ENCODE measurements at places on chromosomes 16 and 17.

DNA sequence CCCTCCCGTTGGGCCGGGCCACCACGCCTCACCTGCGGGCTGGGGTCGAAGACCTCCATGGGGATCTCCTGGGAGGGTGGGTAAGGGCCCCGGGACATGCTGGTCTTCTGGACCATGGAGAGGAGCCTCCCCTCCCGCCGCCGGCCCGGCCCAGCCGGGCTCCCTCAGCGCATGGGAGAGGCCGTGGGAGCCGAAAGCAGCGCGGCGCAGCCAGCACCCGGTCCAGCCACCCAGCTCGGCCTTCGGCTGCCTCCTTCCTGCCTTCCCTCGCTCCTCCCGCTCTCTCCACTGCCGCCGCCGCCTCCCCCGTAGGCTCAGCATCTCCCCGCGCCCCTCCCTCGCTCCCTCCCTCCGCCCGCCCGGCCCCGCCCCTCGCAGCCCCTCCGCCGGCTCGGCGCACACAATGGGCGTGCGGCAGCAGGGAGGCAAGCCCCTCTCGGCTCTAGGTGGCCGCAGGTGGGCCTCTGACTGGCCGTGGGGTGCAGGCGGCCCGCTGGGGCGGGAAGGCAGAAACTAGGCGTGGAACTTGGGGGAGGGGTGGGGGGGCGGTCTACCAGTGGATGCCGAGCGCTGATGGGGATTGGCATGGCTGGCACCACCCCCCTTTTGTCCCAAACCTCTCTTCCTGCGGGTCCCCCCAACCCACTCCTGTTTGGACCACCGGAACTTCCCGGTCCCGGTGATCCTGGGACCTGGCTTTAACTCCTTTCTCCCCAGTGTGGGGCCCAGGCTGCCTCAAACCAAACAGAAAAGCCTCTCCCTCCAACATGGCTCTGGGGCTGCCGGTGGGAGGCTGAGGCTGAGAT, at the start of gene CACNB1:
TSS of gene CACNB1 (minus strand) at position 290 of the 806 bp plus-strand sequence. CDS start at position 116, 174 bp downstream.
- peak; percentile 82 for DNase-seq

DNA sequence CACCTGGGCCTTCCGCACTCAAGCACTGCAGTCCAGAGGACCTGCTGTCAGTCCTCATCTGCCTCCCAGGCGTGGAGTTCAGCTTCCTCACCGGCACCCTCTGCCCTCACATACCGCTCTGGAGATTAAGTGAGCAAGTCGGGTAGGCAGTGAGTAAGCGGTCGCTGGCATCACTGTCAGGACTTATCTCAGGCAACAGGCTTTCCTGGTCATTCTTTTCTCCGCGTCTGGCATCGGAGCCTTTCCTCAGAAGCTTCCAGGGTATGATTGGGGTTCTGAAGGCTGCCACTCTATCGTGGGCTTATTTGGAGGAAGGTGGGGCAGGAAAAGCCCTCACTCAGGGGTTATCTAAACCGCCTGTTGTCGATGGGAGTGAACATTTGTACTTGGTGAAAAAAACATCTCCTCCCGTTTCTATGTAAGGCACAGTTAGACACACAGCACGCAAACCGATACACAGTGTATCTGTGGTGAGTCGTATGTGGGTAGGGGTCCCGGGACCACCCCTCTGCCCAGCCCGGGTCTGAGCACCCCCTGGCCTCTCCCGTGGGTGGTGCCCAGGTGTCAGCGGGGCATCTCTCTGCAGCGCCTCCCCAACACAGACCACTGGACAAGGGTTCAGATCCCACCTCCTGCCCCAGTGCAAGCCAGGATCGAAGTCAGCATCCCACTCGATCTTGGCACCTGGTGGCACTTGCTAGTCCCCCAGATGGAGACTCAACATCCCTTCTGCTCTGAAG, 92.5 kb upstream of the PLCG2 start:
- no peak for DNase-seq

DNA sequence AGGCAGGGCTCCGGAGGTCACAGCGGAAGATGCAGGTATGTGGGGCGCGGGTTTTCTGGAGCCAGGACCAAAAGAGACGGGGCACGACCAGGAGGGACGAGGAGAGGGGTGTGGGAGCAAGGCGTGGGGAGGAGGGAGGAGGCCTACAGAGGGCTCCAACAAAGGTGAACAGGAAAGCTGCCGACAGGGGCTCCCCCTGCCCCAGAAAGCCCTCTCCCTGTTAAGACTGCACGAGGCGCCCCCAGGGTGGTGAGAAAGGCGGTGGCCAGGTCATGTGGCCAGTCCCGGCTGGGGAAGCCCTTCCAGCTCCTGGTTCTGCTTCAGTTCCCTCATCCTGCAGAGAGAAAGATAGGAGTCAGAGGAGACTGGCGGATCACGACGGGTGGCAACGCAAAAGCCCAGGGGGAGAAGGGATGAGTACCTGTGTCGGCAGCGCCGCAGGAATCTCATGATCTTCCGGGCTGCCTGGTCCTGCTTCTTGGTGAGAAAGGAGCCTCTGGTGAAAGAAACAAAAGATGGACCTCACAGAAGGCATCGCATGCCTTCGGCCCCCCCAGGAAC, 949 bp upstream of the SPAG7 start:
- peak; percentile 60 for DNase-seq

DNA sequence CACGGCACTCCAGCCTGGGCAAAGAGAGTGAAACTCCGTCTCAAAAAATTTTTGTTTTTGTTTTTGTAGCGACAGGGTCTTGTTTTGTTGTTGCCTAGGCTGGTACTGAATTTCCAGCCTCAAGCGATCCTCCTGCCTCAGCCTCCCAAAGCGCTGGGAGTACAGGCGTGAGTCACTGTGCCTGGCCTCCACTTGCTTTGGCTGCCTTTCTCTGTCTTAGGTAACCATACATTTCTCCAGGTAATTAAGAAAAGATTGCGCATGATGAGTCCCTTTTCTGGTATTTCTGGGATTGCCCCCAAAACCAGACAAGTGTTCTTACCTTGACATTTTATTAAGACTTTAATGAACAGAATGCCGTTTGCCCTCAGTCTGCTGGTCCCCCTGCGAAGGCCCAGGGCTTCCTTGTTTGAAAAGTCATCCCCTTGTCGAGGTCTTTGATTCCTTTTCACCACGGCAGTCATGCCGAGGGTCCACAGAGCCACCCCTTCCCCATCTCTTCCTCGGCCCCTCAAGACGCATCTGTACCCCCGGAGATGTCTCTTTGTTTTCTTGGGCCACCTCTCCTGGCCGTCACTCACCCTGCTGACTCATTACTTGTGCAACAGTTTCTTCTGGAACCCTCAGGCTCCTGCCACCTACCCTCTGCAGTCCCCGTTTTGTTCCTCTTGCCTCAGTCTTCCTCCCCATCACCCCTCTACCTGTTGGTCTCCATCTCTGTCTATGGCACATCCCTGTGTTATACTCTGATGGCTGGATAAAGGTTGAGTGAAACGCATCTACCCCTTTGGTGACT, 151.0 kb downstream of the SEC14L1 start:
- DNase-seq: no peak

DNA sequence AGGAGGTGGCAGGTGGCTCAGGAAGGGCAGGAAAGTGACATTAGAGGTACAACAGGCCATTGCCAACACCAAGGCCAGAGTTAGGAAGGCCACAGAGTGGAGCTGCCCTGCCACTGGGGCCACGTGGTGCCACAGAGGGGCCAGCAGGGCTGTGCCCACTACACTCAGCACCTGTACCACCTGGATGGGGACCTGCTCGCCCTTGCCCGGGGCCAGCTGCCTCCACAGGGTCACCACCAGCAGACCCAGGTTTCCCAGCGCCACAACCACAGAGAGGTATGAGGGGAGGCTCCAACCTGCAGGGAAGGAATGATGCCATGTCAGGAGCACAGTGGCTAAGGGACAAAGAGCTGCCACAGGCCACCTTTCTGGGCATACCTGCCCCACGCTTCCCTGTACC, 1.2 kb downstream of the SLC52A1 start:
- DNase-seq: no peak

GRCh38 chr16:83727018-83727417, 80.8 kb upstream of the HSBP1 start:
- DNase-seq: no peak

DNA sequence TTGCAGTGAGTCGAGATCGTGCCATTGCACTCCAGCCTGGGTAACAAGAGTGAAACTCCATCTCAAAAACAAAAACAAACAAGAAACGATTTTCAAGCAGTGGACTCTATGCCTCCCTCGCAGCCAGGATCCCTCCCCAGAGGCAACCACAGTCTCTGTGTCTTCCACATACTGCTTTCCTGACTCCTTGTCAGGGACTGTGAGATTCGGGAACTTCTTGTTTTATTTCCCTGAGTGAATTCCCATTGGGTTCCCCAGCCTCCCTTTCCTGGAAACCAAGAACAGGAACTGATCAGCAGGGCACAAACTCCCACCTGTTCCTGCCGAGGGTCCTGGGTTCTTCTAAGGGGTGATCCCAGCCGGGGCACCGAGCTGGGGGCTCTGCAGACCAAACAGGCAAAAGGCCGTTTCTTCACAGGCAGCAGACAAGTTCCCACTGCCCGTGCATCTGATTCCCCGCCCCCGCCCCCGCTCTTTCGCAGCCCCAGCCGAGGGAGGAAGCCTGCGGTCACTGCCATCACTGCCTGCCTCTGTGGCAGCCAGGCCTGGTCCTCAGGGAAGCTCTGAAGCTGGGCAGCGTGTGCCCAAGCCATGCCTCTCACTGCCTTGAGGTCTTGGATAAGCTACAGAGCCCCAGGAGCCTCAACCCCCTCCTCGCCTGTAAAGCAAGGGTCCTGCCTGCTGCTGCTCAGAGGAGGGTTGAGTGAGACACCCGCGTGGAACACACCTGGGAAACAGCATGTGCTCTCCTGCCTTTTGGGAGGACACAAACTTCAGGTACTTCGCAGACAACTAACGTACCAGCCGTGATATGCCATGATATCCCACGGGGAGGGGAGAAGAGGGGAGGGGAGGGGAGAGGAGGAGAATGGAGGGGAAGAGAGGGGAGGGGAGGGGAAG, 5.5 kb upstream of the PIEZO1 start:
- DNase-seq: peak; percentile 78

- no peak for DNase-seq
Observed at GRCh38 chr17:36742267-36743000, 141.1 kb downstream of the MRM1 start.

DNA sequence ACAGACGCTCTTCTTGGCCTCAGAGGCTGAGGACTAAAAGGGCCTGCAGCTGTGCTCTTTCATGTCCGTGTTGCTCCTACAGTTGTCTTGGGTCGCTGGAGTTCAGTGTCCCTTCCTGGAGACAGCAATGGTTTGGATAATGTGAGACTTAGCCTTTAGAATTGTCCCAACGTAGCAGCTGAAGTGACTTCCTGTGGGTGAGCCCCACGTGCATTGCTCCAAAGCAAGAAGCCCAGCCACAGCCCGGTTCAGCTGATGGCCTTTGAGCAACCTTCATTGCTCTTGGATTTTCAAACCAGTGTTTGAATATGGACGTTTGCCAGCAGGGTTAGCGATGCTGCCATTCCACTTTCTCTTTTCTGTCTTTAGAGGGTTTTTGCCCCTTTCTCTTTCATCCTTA, 19.7 kb downstream of the TMEM11 start:
- DNase-seq: no peak
